ENCODE measurements at places on chromosomes 6 and 20.

- no peak for DNase-seq
These were observed 584 bp downstream of the PTK7 start for GRCh38 chr6:43076464-43077332.

- no peak for DNase-seq
These were observed 8.6 kb upstream of the TRIB3 start for GRCh38 chr20:371755-372542.

- DNase-seq, result no peak
These were observed 911.4 kb upstream of the FLRT3 start for GRCh38 chr20:15248618-15249395.

GRCh38 chr6:21986703-21987102, 310.1 kb downstream of the PRL start:
- DNase-seq, result no peak

- no peak for DNase-seq
These were observed 173.2 kb downstream of the CDH26 start for GRCh38 chr20:60131375-60131774.

- no peak for DNase-seq
These were observed 1.5 kb downstream of the LRRC73 start for GRCh38 chr6:43508481-43509141.

DNA sequence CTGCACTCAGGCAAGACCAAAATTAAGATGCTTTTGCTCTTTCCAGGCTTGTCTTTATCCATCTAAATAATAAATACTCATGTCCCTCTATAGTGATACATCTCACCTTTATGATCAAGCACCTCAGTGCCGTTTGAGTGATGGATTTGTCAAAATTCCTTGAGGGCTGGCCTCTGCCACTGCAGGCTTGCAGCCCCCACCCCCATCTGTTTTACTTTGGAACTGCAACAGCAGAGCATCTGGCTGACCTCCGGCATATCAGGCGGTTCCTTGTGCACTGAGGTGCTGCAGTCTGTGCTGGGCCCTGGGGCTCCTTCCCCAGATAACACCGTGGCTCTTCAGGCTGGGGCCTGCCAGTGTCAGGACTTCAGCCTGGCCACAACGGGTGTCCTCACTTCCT, 386.9 kb downstream of the CDH26 start:
- no peak for DNase-seq

GRCh38 chr6:57027301-57027700, 19.2 kb upstream of the KIAA1586 start:
- DNase-seq, result no peak

- peak; percentile 29 for DNase-seq
These were observed 396.2 kb upstream of the SLC35B3 start for GRCh38 chr6:8831366-8832152.

- no peak for DNase-seq
These were observed 121.0 kb downstream of the PREX1 start for GRCh38 chr20:48706710-48707365.

GRCh38 chr6:167405778-167406532, 81.1 kb downstream of the TTLL2 start:
- no peak for DNase-seq

DNA sequence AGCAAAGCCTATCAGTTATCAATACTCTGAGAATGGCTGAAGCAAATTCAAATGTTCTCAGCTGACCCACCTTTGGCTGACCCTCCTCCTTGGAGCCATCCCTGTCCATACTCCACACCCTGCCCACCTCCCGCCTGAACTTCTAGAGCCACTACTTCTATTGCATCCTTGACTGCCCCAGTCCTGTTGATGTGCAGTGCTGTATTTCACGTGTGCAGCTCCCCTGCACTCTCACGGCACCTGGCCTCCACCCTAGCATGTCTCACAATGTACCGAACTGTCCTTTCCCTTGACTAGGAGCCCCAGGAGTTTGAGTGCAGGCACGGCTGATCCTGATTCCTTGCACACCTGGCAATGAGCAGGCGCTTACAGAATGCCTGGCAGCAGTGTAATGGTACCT, 7.0 kb downstream of the CPXM1 start:
- DNase-seq, result no peak

DNA sequence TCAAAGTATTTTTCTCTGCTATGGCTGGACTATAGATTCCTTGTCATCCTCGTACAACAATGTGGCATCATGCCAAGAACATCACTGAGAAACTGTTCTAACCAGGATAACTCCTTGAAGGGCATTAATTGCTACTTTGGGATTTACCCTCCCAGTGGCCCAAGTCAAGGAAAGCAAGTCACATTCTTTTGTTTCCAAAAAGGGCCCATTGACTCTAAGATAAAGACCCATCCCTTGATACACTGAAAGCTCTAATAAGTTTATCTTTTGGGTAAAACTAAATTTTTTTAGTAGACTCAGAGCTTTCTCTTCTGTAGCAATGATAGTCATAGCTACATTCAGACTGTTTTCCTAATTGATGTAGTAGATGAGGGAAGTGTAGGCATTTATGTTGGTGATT, at the start of gene OR2J3:
OR2J3 (plus strand) TSS at position 301 of the 400 bp plus-strand sequence. CDS start 3,833 bp downstream, outside the sequence.
- no peak for DNase-seq

- DNase-seq, result no peak
These were observed 19.6 kb downstream of the NT5E start for GRCh38 chr6:85469276-85470022.

GRCh38 chr6:149271348-149272340, 45.9 kb upstream of the TAB2 start:
- DNase-seq, result peak; percentile 50

DNA sequence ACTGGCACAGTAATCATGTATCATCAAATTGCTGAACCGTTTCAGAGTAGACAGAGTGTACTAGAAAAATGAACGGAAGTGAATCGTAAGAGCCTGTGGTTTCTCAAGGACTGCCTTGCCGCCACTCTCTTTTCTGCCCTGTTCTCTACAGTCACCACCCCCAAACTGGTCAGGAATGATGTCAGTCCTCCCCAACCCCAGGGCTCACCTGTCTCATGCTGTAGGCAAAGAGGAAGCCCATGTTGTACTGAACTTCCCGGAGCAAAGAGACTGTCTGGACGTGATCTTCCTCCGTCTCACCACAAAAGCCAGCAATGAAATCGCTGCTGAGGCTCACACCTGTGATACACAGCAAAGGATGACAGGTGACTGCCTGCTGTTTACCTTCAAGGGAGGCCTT, 31.0 kb downstream of the CDK5RAP1 start:
- DNase-seq, result no peak

DNA sequence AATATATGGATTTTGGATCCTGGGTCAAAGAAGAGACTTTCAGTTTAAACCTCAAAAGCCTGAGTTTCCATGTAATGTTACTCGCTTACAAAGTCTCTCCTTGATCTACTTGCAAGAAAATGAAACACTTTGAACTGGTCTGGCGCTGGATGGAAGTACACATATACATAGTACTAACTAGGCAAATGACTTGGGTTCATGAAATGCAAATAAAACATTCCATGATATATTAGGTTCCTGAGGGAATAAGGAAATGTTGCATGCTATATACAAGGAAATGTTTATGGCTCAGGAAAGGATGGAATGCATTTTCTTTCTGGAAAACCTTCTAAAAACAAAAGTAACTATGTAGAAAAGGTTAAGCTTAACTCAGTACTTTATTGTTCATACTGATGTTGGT, 11.4 kb upstream of the TXLNB start:
- DNase-seq, result no peak

- no peak for DNase-seq
These were observed 39.2 kb downstream of the PREX1 start for GRCh38 chr20:48788486-48789072.

Data from SIG-M5 (cell line).